Cerebellum (tissue), 4 donors: ENCODE measurements at places on chromosomes 7 and 10. TPM values are rescaled to one million over a fixed set of nuclear protein-coding genes. Genes with fewer than 3 reads are reported as not detected.

NSUN5 gene
- 12.3 TPM for total RNA-seq

LIPF gene
- total RNA-seq: 0.27 TPM

HGF gene
- 1.7 TPM for total RNA-seq

GNGT1 gene
- total RNA-seq: not detected

ITIH2 gene
- 14.0 TPM for total RNA-seq

NODAL gene
- total RNA-seq: 1.00 TPM

HMX3 gene
- total RNA-seq: not detected

UBN2 gene
- 31.9 TPM for total RNA-seq

GLCCI1 gene
- 51.2 TPM for total RNA-seq

STEAP1 gene
- 2.2 TPM for total RNA-seq

CACNA2D1 gene
- total RNA-seq: 111 TPM

BLNK gene
- total RNA-seq: 0.27 TPM

INMT gene
- 0.73 TPM for total RNA-seq

AOAH gene
- total RNA-seq: 3.4 TPM

RUFY2 gene
- 104 TPM for total RNA-seq

PRKCQ gene
- total RNA-seq: 0.91 TPM

CABCOCO1 gene
- total RNA-seq: 2.0 TPM

DPP6 gene
- 52.4 TPM for total RNA-seq

ZMYND11 gene
- 80.3 TPM for total RNA-seq

TMEM273 gene
- total RNA-seq: 2.8 TPM

CADPS2 gene
- 83.7 TPM for total RNA-seq

CLDN12 gene
- 60.4 TPM for total RNA-seq

CDHR3 gene
- 21.7 TPM for total RNA-seq
